ENCODE measurements at places on chromosomes 4 and X.

DNA sequence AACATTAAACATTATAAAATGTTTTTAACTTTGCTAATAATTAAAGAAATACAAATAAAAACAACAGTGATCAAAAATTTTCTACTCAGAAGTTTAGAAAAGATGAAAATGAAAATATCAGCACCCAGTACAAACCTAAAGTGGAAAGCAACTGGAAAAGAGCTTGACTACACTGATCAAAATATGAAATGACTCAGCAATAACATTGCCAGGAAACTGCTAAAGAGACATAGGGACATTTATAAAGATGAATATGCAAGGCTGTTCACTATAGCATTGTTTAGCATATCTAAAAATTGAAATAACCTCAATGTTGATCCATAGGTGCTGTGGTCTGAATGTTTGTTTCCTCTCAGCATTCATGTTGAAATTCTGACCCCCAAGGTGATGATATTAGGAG is 88.5 kb upstream of the NOCT start:
- no peak for DNase-seq

- DNase-seq, result no peak
Observed at GRCh38 chr4:83371936-83372335, 37.3 kb upstream of the HPSE start.

GRCh38 chr4:152618971-152619370 is 60.8 kb downstream of the TMEM154 start:
- peak; percentile 92 for DNase-seq

- no peak for DNase-seq
Observed at GRCh38 chr4:5157791-5158770, 106.8 kb downstream of the STK32B start.

- DNase-seq, result peak; percentile 10
Observed at GRCh38 chrX:145825896-145826295, 8.3 kb downstream of the SLITRK2 start.

GRCh38 chr4:170033999-170034398 is 7.8 kb upstream of the MFAP3L start:
- no peak for DNase-seq

DNA sequence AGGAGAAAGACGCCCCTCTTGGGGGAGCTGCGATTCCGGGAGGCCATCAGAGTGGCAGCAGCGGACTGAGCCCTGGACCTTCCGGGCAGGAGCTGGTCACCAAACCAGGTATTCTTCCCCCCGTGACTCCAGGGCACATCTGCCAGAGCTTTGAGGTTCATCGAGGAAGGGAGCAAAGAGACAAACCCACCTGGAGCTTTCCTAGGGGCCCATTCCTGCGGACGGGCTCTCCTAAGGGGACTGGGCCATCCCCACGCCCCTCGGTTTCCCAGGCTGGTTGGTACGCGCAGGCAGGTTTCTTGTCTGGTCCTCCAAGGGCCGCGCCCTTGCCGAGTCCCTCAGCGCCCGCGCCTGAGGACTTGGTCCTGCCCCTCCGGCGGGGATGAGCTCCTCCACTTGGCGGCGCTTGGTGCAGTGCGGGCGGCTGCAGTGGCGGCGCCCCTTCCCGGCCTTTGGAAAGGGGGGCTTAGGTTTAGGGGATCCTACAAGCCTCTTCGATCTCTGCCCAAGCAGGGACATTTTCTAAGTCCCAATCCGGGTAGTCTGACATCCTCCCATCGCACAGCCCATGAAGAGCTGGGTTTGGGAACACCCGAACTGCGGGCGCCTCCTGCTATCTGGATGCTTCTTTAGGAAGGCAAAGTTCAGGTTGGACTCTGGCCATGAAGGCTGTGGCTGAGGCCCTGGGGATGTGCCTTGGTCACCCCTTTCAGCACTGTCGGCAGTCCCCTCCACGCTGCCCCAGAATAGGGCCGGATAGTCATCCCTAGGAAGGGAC is 538 bp downstream of the STBD1 start:
- DNase-seq, result peak; percentile 66

DNA sequence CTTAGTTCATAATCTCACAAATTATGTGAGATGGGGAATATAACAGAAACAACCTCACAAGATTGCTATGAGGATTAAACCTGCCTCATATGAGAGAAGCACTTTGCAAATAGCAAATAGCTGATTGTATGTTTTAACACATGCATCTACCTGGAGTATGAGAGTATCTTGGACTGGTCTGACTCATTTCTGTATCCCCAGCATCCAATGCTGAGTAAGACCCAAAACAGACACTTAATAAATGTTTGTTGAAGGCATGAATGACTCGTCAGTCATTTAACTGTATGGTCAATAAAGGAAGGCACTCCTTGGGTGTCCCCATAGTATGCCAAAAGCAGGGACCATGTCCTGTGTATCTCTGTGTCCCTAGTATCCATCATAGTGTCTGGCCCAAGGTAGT is 350.9 kb upstream of the F9 start:
- DNase-seq, result no peak

- no peak for DNase-seq
Observed at GRCh38 chrX:136421338-136421737, 66.4 kb upstream of the BRS3 start.

DNA sequence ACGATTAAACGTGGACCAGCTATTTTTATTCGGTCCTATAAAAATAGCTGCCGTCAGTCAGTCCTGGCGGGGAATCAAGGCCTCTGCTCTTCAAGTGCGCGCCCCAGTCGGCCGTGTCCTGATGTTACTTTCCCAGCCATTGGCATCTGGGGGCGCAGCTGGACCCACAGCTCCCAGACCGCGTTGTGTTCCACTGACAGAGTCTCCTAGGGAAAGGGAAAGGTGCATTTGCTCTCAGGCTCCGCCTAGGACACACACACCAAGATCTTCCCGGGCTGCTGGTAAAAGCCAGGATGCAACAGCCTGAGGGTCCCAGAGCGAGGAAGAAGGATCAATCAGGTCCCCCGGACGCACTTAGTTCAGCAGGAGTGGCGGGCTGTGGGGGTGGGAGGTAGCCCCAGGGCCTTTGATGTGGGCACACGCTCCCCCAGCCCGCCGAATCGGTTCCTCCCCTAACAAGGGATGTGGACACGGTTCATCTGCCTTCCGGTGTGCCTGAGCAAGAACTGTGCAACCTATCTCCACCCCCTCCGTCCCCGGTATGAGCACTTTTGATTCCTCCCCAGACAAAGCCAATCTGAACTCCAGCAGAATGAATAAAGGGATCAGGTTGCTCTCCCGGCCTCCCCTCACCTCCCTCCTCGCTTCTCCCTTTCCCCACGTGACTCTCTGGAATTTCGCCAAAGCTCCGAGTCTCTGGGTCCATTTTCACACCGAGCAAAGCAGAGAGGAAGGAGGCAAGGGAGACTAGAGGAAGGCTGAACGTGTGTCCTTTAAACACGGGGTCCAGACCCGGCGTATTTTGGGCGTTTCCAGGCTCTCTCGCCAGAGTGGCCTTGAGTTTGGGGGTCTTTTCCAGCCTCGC is 626 bp upstream of the FRAS1 start:
- peak; percentile 81 for DNase-seq

GRCh38 chrX:148755111-148755510 is 254.7 kb downstream of the AFF2 start:
- DNase-seq, result peak; percentile 17

GRCh38 chr4:18321956-18322530 is 300.5 kb upstream of the LCORL start:
- no peak for DNase-seq

- DNase-seq, result peak; percentile 35
Observed at GRCh38 chr4:185950891-185951290, 118.1 kb upstream of the TLR3 start.

GRCh38 chr4:184851200-184851541 is 25.4 kb upstream of the ACSL1 start:
- DNase-seq, result peak; percentile 25

- no peak for DNase-seq
Observed at GRCh38 chr4:84901173-84901572, 65.3 kb downstream of the WDFY3 start.

- peak; percentile 31 for DNase-seq
Observed at GRCh38 chr4:38131371-38132091, 171.3 kb downstream of the PTTG2 start.

GRCh38 chr4:36343501-36344175 is 62.2 kb downstream of the DTHD1 start:
- no peak for DNase-seq

DNA sequence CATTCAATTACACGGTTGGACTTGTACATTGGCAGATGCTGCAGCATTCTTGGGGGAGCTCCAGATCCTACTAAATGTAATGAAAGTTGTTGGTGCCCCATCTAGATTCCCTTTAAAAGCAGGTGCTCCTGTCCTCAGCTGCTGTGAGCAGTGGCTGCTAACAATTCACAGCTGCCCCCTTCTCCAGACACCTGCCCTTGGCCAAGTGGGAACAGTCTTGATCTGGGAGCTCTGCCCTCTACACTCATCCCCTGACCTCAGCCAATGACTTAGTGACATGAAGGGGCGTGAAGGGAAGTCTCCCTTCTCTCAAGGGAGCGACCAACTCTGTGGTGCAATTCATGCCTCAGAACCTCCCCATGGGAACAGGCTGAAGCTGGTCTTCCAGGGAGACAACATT is 125.7 kb downstream of the EIF4E start:
- no peak for DNase-seq

GRCh38 chrX:20361890-20362262 is 95.2 kb upstream of the RPS6KA3 start:
- peak; percentile 50 for DNase-seq

GRCh38 chr4:89129080-89129640 is 17.8 kb downstream of the TIGD2 start:
- no peak for DNase-seq

GRCh38 chr4:186723292-186724057 is at the start of gene FAT1:
FAT1 (minus strand) TSS chr4:186723856; CDS start chr4:186709827, 14,029 bp downstream.
- peak; percentile 75 for DNase-seq

- DNase-seq, result peak; percentile 64
Observed at GRCh38 chr4:139642364-139642763, 23.3 kb upstream of the MGST2 start.

GRCh38 chrX:153821066-153821465 is 9.3 kb downstream of the PDZD4 start:
- DNase-seq, result no peak

DNA sequence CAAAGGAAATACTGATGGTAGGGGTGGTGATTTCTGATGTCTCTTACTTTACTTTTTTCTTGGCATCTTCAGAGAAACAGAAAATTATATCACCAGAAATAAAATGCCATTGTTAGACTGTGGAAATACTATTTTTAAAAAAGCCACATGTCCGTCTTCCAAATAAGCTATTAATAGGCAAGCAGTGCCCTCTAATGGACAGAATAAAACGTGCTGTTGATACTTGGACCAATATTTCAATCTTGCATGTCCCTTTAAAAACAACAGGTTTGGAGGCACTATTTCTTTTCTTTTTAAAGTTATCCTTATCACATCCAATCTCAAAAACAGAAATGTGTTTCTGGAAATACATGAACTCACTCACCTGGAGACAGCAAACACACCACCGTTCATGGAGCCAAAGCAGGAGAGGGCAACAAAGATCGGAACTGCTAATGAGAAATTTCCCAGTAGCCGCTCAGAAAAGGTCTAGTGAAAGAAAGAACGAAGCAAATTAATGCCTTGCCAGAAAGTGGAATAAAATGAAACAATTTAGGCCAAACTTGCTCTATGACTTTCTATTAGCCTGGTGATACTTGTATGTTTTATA is 59.2 kb downstream of the SLC7A11 start:
- peak; percentile 73 for DNase-seq

DNA sequence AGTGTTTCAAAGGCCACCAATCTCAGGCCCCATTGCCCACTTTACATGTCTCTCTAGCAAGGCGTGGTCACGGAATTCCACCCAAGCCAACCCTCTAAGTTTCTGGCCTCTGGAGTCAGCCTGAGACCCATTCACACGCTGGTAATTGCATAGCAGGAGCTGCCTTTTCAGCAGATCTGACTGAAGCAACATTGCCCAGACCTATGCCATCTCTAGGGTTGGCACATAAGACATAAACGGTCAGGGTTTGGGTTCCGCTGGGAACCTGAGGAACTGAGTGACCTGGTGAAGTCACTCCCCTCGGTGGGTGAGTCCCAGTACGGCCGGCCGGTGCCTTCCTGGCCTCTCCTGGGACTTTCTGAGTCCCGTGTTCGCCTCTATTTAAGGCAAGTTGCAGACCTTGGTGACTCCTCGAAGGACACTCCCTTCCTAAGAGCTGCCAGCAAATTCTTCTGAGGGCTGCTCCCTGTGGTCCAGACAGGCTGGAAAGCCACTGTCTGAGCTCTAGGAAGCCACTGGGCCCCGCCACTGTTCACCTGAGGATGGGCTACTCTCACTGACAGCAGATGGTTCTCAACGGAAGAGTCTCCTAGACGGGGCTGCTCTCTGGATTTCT is 15.9 kb downstream of the CTAG1A start:
- peak; percentile 10 for DNase-seq

- no peak for DNase-seq
Observed at GRCh38 chr4:76960014-76960413, 10.5 kb downstream of the SEPTIN11 start.

DNA sequence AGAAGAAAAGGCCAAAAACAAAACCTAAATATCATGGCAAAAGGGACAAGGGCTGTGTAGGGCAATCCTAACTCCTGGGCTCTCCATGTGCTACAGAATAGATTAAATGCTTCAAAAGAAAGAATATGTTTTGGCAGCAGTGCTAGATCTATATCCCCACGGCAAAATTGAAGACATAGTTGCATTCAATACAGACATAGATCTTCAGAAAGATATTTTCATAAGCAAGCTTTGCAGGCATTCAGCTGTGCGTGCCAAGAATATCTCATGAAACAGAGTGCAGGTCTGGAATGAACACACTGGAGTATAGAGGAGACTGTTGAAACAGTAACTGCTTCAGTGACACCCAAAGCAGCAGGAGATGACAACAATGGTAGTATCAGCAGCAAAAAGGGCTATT is 1476.9 kb downstream of the ARAP2 start:
- DNase-seq, result no peak

DNA sequence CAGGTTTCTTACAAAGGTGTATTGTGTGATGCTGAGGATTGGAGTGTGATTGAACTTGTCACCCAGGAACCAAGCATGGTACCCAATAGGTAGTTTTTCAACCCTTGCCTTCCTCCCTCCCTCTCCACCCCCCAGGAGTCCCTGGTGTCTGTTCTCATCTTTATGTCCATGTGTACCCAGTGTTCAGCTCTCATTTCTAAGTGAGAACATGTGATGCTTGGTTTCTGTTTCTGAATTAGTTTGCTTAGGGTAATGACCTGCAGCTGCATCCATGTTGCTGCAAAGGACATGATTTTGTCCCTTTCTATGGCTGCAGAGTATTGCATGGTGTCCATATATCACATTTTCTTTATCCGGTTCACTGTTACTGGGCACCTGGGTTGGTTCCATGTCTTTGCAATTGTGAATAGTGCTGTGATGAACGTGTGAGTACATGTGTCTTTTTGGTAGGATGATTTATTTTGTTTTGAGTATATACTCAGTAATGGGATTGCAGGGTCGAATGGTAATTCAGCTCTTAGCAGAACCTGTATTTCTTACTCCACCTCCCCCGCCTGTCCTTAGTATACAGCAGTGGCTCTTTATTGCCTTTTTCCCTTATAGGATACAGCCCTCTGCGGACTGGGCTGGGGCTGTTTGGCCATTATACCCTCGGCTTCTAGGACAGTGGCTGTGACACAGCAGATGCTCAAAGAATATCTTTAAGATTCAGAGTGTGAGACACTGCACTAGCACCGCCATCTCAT is 145.4 kb downstream of the PTTG2 start:
- no peak for DNase-seq

- no peak for DNase-seq
Observed at GRCh38 chr4:6659897-6660296, 19.4 kb downstream of the MRFAP1 start.

Data from epithelial cell of esophagus (primary cell).